ENCODE measurements at places on chromosomes 7 and 10.

DNA sequence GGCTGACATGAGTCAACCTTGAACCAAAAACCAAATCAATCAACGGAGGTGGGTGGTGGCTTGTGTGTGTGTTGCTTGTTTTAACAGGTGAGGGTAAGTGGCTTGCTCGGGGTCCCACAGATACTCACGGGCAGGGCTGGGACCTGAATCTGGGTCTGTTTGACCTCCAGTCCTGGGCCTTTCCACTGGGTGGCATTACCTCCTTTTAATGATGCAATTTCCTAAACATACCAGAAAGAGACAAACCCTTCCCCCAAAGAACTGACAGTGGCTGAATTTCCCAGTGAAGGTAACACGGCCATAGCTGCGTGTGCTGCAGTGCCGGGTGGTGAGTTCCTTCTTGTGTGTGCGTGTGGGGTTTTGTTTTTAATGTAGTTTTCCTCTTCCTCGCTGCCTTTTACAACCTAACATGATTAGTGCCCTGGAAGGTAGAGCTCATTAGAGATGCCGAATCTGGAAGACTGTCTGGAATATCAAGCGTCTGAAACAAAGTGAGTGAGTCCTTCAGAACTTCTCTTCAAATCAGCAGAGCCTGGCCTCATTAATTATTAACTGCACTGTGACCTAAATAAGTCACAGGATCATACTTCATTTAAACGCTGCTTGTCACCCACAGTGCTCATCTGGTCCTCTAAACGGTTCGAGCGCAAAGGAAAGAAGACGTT, 166.1 kb upstream of the TCERG1L start:
- DNase-seq = no peak

GRCh38 chr7:2001601-2002442, 230.9 kb downstream of the MAD1L1 start:
- DNase-seq = no peak

GRCh38 chr7:92336662-92337340, 91.0 kb downstream of the ANKIB1 start:
- no peak for DNase-seq

GRCh38 chr10:2202401-2202800, 465.1 kb upstream of the ADARB2 start:
- DNase-seq = no peak

- DNase-seq = no peak
Measured at GRCh38 chr7:75631711-75632110, 107.0 kb downstream of the HIP1 start.

GRCh38 chr10:96345222-96345621, 13.6 kb downstream of the OPALIN start:
- DNase-seq = no peak

DNA sequence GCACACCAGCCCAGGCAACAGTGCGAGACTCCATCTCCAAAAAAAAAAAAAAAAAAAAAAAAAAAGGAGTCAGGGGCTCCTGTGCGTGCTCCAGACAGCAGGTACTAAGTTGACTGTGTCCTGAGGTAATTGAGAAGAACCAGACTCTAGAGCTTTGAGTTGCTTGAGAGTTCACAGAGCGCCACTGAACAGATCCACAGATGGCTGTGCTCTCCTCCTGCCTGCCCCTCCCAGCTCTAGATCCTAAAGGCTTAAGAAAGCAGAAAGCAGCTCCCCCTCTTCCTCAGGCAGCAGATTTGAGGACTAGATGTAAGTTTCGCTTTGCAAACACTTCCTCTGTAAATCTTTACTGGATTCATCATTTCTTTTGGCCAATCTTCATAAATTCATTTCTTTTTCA, 38.7 kb downstream of the SHH start:
- DNase-seq = no peak

DNA sequence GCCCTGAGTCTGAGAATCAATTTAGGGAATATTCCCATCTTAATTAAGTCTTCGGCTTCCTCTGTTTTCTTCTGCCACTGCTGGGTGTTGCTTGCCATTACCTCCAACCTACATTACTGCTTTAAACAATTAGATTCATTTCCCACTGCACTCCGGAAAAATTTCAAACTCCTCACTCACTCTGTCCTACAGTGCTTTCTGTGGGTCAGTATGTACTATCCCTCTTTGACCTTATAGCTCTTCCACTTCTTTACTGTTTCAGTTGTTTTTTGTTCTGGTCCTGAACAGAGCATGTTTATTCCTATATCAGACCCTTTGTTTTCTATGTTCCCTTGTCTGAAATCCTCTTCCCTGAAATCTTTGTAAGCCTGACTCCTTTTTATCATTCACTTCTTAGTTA, 160.6 kb downstream of the MAGI2 start:
- no peak for DNase-seq

GRCh38 chr10:17578603-17579002, 38.6 kb downstream of the HACD1 start:
- DNase-seq = no peak

DNA sequence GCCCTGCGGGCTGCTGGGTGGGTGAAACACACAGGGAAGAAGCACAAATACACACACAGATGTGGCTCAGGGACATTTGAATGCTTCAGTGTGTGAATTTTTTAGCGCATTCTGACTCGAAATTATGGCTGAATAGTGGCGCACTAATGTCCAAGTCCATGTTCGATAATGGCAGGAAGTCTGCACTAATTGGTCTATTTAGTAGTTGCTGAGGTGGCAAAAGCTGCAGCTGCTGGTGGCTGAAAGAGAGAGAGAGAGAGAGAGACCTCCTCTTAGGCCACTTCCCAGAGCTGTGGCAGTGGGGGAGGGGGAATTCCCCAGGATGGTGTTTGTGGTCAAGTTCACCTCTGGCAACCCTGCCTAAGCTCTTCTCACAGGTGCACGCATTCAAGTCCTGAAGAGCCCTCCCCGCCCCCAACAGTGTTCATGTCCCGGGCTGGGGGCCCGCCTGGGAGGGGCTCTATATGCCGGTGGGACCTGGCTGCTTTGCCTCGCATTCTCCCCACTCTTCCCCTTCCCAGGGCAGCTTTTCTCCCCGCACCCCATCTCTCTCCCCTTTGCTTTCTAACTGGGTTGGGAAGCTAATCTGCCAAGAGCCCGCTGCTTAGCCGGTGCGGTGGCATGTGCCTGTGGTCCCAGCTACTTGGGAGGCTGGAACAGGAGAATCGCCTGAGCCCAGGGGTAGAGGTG, 6.0 kb upstream of the MNX1 start:
- no peak for DNase-seq

DNA sequence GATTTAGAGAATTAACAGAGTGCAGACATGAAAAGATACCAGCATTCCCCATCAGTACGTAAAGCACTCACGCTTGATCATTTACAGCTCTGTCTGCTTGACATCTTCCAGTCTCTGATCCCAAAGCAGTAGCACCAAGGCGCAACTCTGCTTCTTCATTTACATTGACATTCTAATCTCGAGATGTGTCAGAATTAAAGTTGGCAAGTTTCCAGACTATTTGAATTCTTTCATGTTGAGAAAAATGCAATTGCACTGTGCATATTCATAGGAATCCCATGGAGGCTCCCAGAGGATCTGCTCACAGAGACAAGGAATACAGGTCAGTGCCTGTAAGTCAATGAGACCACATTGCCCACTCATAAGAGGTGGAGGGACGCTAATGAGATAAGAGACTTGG, 183.9 kb downstream of the LRRN3 start:
- DNase-seq = no peak

DNA sequence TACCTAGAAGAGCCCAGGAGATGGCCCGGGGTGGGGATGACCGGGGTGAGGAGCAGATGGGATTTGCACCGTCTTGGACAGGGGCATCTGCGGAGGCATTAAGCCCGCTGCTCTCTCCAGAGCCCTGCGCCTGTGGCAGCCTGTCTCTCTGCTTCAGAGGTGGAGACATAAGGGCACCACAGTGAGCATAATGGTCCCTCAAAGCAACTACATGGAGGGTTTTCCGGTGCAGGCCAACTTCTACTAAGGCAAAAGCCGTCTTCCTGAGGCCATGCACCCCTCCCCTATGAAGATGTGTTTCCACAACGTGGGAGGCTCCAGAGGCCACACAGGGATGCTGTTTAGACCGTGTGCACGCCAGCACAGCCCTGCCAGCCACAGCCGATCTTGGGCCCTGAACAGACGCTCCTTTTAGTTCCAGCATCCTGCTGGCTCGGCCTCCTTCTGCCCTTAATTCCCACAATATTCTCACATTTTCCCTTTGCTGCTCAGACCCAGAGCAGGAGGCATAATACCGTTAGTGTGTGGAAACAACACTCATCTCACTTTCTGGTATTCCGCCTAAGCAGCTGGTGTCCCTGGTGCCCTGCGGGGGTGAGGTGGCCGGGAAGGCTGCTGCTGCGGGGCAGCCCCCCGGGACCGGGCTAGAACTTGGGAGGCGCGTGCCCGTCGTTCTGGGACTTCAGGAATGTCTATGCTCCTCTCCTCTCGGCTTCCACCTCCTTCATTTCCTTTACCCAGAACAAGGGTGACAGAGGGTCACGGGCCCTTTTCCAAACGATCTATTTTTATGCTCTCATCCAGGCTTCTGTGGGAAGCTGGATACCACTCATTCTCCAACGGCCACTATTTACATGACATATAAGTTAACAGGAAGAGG, 266.9 kb downstream of the TNS3 start:
- no peak for DNase-seq

- DNase-seq = no peak
Measured at GRCh38 chr7:122082160-122082559, 61.9 kb downstream of the AASS start.

DNA sequence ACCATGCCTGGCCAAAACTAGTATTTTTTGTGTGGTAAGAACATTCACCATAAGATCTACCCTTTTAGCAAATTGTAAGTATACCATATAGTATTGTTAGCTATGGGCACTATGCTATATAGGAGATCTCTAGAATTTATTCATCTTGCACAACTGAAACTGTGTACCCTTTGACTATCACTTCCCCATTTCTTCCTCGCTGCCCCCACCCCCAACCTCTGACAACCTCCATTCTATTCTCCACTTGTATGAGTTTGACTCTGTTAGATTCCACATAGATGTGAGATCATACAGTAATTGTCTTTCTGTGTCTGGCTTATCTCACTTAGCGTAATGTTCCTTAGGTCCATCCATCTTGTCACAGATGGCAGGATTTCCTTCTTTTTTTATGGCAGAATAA, 3.6 kb downstream of the CASP7 start:
- DNase-seq = no peak

GRCh38 chr10:62545160-62546066, 171.2 kb downstream of the ZNF365 start:
- DNase-seq = no peak

DNA sequence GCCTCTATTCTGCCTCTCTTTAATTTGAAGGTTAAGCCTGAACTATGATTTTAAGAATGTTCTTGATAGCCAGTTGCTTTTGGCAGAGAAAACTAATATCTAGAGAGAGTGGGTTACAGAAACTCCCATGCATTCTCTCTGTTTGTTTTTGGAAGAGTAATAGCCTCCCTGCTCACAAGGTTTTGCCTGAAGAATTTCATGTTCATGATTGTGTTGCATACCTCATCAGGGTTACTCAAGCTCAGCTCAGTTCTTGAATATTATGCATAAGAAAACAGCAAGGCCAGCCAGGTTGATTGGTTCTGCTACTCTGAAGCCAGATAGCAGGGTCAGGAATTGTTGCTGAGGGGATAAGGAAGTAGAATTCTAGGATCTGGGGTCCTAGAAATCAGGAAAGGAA, 137.4 kb downstream of the MDFIC start:
- no peak for DNase-seq

- DNase-seq = no peak
Measured at GRCh38 chr7:131020759-131021261, 286.8 kb upstream of the KLF14 start.

- DNase-seq = peak; percentile 52
Measured at GRCh38 chr7:102454468-102454867, 10.2 kb downstream of the ALKBH4 start.

DNA sequence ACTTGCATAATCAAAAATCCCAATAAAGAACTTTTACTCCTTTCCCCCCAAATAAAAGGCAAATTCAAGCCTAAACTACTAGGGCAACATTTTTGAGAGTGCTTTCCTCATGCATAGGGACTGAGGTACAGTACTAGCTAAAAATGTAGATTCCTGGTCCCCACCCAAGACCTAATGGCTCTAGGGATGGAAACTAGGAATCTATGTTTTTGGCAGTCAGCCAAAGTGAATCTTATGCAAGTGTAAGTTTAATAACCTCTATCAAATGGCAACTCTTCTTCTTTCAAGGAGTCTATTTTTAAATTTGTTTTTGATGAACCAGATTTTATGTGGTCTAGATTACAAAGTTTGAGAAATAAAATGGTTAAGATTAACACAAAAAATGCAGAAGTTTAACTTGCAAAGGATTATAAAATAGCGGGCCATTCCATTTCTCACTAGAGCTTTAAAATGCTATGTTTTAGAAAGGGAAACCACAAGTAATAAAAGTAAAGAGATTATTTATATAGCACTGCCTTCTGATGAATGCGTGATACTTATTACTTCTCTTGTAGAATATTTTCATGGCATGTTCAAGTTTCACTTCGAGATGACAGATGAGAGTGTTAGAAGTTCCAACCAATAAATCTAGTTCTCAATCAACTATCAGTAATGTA, 70.4 kb upstream of the MDFIC start:
- DNase-seq = no peak

- peak; percentile 9 for DNase-seq
Measured at GRCh38 chr10:98423691-98424120, 8.7 kb upstream of the PYROXD2 start.

- DNase-seq = no peak
Measured at GRCh38 chr10:3295582-3296151, 123.1 kb upstream of the PITRM1 start.

- DNase-seq = no peak
Measured at GRCh38 chr10:113179265-113179664, 229.2 kb downstream of the TCF7L2 start.

- DNase-seq = no peak
Measured at GRCh38 chr7:20206104-20206896, 10.9 kb downstream of the MACC1 start.

DNA sequence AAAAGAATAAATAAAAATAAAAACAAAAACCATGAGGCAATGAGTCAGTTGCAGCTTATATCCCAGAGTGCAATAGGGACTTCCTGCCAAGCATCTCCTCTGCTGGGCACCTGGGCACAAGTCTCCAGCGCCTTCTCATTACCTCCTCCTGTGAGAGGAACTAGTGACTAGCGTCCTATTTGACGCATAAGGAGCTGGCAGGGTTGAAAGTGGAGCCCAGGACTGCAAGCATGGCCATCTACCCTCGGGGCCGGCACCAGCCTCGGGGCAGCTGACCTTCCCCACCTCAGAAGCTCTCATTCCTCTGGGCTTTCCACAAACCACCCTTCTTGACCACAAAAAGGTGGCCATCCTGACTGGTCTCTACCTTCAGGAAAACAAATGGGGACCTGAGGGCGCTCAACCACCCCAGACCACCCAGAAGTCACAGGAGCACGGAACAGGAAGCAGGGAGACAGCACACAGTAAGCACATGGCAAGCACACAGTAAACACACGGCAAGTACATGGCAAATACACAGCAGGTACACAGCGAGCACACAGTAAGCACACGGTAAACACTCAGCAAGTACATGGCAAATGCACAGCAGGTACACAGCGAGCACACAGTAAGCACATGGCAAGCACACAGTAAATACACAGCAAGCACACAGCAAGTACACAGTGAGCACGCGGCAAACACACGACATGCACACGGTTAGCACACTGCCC, 19.1 kb downstream of the CTBP2 start:
- no peak for DNase-seq

GRCh38 chr10:130984686-130985085, 326.8 kb downstream of the TCERG1L start:
- DNase-seq = no peak

- no peak for DNase-seq
Measured at GRCh38 chr10:79331226-79331625, 16.0 kb upstream of the PPIF start.
